ENCODE measurements at places on chromosomes 12 and 14.

DNA sequence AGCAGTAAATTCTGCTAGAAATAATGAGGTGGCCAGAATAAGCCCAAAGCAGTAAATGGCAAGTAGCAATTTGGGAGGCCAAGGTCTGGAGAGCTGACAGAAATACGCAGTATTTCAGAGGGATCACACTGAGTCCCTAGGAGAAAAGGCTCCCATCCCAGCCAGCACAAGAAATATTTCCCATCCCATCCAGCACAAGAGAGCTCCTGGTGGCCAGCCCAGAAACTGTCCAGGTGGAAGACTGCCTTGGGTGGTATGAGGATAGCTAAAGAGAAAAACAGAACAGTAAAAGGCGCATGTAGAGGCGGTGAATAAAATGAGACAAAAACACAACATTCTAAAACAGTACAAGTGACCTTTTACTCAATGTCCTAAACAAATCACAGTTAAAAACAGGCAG, 120.7 kb downstream of the HECTD4 start:
- peaks cover 16% of the 10 kb centered on the region for H3K36me3 ChIP-seq
- no peak overlapping the region for H3K27ac ChIP-seq
- no peaks in the 10 kb centered on the region for H3K27me3 ChIP-seq
- no peaks in the 10 kb centered on the region for H3K4me1 ChIP-seq
- no peak for DNase-seq

- no peak for DNase-seq
- peaks cover 3% of the 10 kb centered on the region for H3K4me1 ChIP-seq
- H3K36me3 ChIP-seq: peaks cover 4% of the 10 kb centered on the region
These were observed 159.9 kb upstream of the NOS1 start for GRCh38 chr12:117521346-117521745.

DNA sequence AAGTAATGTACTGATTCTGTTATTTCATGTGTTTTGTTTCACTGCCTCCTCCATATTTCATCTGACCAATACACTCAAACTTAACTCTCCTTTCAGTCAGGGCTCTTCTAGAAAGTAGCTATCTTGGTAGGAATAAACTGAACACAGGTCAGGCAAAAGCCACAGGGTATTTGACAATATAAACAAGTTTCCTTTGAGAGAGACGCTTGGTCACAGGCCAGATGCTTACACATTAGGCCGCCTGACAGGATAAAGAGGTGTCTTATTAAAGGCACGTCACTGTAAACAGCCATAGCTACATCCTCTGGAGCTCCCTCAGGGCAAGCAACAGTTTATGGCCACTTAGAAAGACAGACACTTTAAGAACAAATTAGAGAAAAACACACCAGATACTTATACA, 607.5 kb downstream of the SLC6A15 start:
- H3K4me3 ChIP-seq: no peak overlapping the region
- H3K27me3 ChIP-seq: no peaks in the 10 kb centered on the region
- no peak for DNase-seq
- no peak overlapping the region for H3K27ac ChIP-seq
- no peaks in the 10 kb centered on the region for H3K36me3 ChIP-seq

- peaks cover 14% of the 10 kb centered on the region for H3K4me1 ChIP-seq
- peak within 1 kb of the TSS; percentile 97 for H3K27ac ChIP-seq
- H3K4me3 ChIP-seq: peak within 1 kb of the TSS; percentile 97
- peak; percentile 83 for DNase-seq
These were observed at the start of gene YBX3 for GRCh38 chr12:10722905-10723746. Gene YBX3, minus strand, starts transcription at chr12:10723323. Its CDS starts 212 bp downstream, at chr12:10723111.

GRCh38 chr12:124233041-124233796, 61.7 kb upstream of the RFLNA start:
- peaks cover 11% of the 10 kb centered on the region for H3K36me3 ChIP-seq
- no peak for DNase-seq
- H3K27me3 ChIP-seq: no peaks in the 10 kb centered on the region

- H3K36me3 ChIP-seq: no peaks in the 10 kb centered on the region
- peaks cover 5% of the 10 kb centered on the region for H3K4me1 ChIP-seq
- DNase-seq: no peak
- no peak overlapping the region for H3K27ac ChIP-seq
- no peak overlapping the region for H3K4me3 ChIP-seq
- H3K27me3 ChIP-seq: no peaks in the 10 kb centered on the region
These were observed 346.8 kb downstream of the ATP23 start for GRCh38 chr12:58288190-58288589.

DNA sequence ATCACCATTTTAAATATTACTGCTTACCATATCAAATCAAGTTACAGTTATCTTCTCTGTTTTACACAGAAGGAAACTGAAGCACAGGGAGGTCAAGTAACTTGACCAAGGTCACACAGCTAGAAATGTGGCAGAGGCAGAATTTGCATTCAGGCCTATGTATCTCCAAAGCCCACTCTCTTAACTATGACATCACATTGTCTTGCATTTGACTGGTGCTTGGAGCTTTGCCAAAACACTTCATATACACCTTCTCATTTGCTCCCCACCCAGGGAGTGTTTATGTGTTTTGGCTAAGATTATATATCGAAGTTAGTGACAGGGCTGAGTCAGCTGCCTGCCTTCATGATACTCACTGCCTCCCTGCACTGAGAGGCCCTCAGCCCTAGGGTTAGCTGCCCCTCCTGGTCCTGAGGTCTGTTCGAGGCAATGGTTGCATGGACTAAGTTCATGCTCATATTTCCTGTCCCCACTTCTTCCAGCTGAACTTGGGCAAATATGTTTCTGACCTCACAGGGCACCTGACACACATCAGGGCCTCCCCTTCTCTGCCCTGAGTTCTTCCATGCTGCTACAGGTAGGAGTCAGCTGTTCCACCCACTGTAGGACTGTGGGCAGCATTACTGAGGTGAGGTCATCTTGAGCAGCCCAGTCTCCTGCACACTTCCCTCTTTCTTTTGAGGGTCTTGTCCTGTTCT, 1.8 kb downstream of the GALNT6 start:
- DNase-seq: no peak
- no peaks in the 10 kb centered on the region for H3K36me3 ChIP-seq
- H3K27ac ChIP-seq: peak overlapping the region; percentile 98
- H3K27me3 ChIP-seq: peaks cover 33% of the 10 kb centered on the region
- peak overlapping the region; percentile 48 for H3K4me3 ChIP-seq

DNA sequence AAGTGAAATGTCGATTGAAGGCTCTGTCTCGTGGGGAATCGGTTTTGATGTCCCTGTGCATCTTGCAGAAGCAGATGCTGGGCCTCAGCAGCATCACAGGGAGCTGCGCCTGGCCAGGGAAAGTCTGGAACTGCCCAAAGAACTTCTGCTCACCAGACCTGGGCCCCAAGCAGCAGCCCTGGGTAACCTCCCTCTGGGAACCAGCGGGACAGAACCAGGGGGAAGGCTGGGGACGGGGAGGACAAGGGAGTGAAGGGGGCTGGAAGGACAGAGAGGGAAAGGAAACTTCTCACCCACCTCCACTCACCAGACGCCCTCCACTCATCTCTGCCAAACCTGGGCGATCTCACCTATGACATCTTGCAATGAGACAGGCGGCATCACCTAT, 26.8 kb upstream of the C14orf180 start:
- H3K4me3 ChIP-seq: no peak overlapping the region
- DNase-seq: no peak
- H3K27ac ChIP-seq: no peak overlapping the region
- H3K27me3 ChIP-seq: peaks cover 18% of the 10 kb centered on the region
- H3K4me1 ChIP-seq: peaks cover 4% of the 10 kb centered on the region

All from type B pancreatic cell (in vitro differentiated cells).